ENCODE measurements at places on chromosomes 2 and 18.

GRCh38 chr18:24209558-24209957 is 70.7 kb downstream of the CABYR start:
- no peak for DNase-seq

GRCh38 chr2:150484461-150485021 is 2.9 kb downstream of the RND3 start:
- no peak for DNase-seq

- no peak for DNase-seq
These were observed 1.4 kb upstream of the SIX2 start for GRCh38 chr2:45010702-45011012.

GRCh38 chr2:109435066-109435690 is 178.6 kb downstream of the SEPTIN10 start:
- no peak for DNase-seq

DNA sequence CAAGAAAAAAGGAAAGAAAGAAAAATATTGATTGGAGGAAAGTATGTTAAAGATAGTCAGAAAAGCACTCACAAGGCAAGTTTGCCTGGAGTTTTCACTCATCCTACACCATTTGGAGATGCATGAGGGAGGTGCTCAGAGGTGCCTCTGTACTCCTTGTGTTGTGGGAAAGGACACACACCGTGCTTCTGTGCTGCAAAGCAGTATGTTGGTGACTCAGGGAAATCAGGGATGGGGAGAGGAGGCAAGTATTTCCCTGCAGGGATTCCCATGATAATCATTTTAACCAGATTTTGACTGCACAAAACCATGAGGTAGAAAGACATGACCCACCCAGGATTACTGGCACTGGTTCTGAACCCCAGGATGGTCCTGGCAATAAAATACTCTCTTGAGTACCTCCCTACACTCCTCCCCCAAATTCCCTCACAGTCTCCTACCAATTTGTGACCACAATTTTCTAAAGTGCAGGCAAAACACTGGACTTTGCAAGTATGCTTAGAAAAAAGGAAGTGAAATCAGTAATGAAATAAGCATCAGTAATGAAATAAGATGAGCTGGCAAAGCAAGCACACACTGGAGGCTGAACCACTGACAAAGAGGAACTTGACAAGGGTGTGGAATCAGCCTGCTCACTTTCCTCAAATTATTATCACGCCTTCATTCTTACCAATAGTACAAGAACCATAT is 155.5 kb upstream of the ACVR2A start:
- no peak for DNase-seq

- peak; percentile 69 for DNase-seq
These were observed 4.3 kb downstream of the IGFBP5 start for GRCh38 chr2:216690853-216691741.

DNA sequence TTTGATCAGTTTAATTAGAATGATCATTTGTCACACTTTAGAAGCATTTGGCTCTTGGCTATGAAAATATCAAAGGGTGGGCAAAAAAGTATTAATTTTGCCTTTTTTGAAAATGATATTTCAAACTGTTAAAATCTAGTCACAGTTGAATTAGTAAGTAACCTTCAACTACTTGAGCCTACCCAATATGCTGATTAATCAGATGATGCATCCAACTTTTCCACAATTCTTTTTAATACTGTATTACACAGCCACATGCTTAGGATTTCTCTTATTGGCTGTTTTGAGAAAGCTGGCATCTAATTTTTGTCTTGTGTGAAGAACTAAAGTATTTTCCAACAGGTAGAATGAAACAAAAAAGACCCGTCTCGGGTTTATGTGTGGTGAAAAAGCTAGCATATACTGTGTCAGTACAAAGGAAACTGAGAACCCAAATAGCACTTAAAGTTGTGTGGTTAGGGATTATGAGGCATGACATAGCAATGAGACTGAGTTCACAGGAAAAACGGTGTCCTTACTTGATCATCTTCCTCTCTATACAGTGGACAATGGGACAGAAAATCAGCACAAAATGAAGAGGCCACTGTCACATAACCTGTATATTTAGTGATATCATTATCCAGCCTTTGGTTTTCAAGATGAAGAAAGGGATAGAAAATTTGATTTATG is 11.7 kb downstream of the OSBPL6 start:
- DNase-seq = no peak

GRCh38 chr2:98985905-98986666 is 50.1 kb upstream of the CRACDL start:
- no peak for DNase-seq

GRCh38 chr2:223601932-223602666 is at the start of gene SCG2:
SCG2 (minus strand) TSS chr2:223602361; CDS start chr2:223599282, 3,079 bp downstream.
- DNase-seq = peak; percentile 25

- no peak for DNase-seq
These were observed 124.9 kb downstream of the PIGN start for GRCh38 chr18:62061821-62062478.

- no peak for DNase-seq
These were observed 125.3 kb downstream of the TMEM131 start for GRCh38 chr2:97870396-97870843.

- no peak for DNase-seq
These were observed 96.0 kb upstream of the NEUROD1 start for GRCh38 chr2:181776336-181776735.

- DNase-seq = no peak
These were observed 49.1 kb upstream of the MYCN start for GRCh38 chr2:15890936-15891905.

GRCh38 chr2:104563398-104563996 is 290.4 kb upstream of the POU3F3 start:
- no peak for DNase-seq

DNA sequence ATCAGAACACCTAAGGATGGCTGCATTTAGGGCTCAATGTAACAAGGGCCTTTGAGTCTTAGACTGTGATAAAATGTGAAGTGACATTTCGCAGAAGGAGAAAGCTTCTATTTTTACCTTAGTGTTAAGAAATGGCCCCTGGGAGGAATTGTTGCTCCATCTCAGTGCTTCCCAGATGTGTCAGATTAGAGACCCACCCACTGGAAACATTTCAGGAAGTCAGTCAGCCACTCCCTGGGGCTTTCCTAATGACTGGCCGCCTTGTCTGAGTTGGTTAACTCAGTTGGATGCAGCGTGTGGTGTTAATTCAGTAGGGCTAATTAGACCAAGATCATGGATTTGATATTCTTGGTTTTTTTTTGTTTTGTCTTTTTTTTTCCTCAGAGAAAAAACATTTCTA is 355.9 kb downstream of the PIK3C3 start:
- no peak for DNase-seq

- DNase-seq = no peak
These were observed 26.4 kb downstream of the GNLY start for GRCh38 chr2:85720533-85720932.

- DNase-seq = no peak
These were observed 251.3 kb downstream of the PARD3B start for GRCh38 chr2:204796581-204796980.

GRCh38 chr18:51911584-51911983 is 428.4 kb upstream of the DCC start:
- DNase-seq = no peak

GRCh38 chr2:5691221-5691984 is 781 bp upstream of the SOX11 start:
- no peak for DNase-seq

DNA sequence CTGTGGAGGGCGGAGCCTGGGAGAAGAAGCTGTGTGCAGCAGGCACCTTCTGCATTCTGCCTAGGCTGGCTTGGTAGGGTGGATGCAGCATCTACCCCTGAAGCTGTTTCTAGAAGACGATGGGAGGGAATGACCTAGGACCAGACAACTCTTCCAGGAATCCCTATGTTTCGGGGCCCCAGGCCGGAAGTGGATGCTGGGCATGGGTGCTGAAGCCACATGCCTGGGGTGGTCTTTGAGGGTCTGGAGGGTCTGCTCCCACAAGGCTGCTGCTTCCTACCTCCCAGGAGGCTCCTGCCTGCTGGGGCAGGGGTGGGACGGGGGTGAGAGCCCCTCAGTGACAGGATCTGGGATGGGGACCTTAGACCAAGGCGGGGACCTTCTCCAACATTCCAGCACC is 61.0 kb downstream of the CIB4 start:
- no peak for DNase-seq

DNA sequence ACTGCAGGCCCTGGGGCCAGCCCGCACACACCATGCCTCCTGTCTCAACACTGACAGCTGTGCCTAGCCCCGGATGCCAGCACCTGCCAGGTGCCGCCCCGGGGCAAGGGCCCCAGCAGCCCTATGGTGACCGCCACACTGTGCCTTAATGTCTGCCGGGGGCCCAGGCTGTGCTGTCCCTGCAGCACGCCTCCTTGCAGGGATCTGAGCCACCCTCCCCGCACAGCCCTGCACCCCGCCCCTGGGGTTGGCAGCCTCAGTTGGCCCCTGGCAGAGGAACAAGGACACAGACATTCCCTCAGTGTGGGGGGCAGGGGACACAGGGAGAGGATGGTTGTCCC is 8.5 kb upstream of the CAPN10 start:
- no peak for DNase-seq

DNA sequence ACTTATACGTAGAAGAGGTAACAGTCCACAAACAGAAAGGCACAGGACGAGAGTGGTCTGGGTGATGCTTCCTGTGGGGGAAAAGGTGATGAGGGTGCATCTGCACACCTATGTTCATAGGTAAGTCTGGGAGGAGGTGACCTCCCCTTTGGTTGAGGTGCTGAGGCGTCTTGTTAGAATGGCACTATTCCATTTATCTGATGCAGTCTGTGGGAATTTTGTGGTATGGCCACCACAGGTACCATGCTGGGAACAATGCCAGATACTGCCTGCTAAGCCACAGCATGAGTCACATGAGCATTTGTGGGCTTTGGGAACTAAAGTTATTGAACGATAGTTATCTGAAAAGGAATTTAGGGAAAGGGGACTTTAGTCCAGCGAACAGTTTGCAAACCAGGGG is 27.9 kb downstream of the IL37 start:
- DNase-seq = no peak

DNA sequence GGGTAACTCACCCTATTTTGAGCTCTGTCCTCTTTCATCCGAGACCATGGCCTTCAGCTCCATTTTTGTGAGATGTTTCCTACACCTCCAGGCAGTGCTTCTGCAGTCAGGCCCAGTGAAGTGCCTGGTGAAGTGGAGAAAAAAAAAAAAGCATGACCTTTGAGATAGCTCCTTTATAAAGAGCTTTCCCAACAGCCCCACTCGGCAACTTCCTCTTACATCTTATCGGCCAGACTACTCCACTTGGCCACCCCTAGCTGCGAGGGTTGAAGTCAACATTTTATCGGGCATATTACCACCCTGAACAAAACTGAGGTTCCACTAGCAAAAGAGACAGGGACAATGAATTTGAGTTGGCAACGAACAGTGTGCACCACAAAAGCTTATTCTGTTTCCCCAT is 124.8 kb upstream of the RNF152 start:
- DNase-seq = no peak

DNA sequence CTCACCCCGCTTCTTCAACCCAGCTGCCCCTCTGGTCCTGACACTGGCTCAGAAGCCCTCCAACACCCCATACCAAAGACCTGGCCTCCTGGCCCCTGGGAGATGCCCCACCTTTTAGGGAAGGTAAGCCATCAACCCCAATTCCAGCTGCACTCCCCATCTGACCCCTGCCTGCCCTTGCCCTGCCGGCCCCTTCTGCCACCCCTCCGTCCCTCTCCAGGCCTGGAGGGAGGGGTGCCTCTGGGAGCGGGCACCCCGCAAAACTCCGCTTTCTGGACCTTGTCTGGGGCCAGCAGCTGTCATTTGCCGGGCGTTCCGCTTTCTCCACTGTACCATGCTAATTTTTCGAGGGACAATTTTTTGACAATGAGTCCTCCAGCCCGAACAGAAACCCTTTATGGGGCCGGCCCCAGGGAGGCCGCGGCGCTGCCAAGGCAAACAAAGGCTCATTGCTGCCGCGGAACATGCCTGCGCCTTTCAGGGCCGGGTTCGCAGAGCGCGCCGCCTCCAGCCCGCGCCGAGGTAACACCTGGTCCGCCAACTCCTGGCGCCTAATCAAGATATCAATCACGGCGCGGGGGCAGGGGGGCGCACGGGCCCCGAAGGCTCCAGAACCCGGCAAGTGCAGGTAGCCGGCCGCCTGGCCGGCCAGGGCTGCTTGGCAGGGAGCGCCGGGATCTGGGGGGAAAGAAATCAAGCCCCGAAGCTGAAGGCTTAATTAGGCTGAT is 96.0 kb downstream of the INHBB start:
- DNase-seq = no peak

DNA sequence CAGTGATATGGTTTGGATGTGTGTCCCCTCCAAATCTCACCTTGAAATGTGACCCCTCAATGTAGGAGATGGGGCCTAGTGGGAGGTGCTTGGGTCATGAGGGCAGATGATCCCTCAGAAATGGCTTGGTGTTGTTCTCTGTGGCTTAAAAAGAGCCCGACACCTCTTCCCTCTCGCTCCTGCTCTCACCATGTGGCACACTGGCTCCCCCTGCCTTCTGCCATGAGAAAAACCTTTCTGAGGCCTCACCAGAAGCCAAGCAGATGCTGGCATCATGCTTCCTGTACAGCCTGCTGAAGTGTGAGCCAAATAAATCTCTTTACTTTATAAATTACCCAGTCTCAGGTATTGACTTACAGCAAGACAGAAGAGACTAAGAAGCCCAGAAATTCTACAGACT is 357.1 kb downstream of the NRXN1 start:
- DNase-seq = no peak
